Activated T-cell treated with anti-CD3 and anti-CD28 coated beads, Interleukin-2, amount 50 U/mL, for 4 hours (primary cell): ENCODE measurements at places on chromosomes 1 and 21. TPM values are rescaled to one million over a fixed set of nuclear protein-coding genes. Genes with fewer than 3 reads are reported as not detected.

OR6N1 gene
- total RNA-seq, result not detected

TNFSF18 gene
- not detected for total RNA-seq

LCE1B gene
- total RNA-seq, result not detected

RNU1-2 gene
- 1,321 TPM for total RNA-seq

OPTC gene
- total RNA-seq, result not detected

S100A12 gene
- total RNA-seq, result not detected

LCE1A gene
- total RNA-seq, result not detected

DNASE2B gene
- not detected for total RNA-seq

DLGAP3 gene
- 0.98 TPM for total RNA-seq

ATP6V0B gene
- total RNA-seq, result 209 TPM

DPH2 gene
- total RNA-seq, result 128 TPM

VAMP4 gene
- 6.4 TPM for total RNA-seq

PSMB4 gene
- total RNA-seq, result 678 TPM

SPRR2E gene
- total RNA-seq, result not detected

LRRC42 gene
- total RNA-seq, result 23.1 TPM

ADAM30 gene
- not detected for total RNA-seq

KLHDC9 gene
- total RNA-seq, result not detected

SLC9C2 gene
- not detected for total RNA-seq

PLA2G2D gene
- not detected for total RNA-seq

UMODL1 gene
- not detected for total RNA-seq

ANKRD45 gene
- not detected for total RNA-seq

GJB3 gene
- not detected for total RNA-seq

ERG gene
- total RNA-seq, result not detected

ADAMTSL4 gene
- total RNA-seq, result 0.33 TPM

ADAMTS1 gene
- 1.0 TPM for total RNA-seq

CD5L gene
- total RNA-seq, result not detected

BCAN gene
- not detected for total RNA-seq

CD1C gene
- 0.61 TPM for total RNA-seq

S100A4 gene
- total RNA-seq, result 21.7 TPM

PGLYRP4 gene
- total RNA-seq, result not detected

SIPA1L2 gene
- total RNA-seq, result 5.3 TPM

MSH4 gene
- total RNA-seq, result 0.28 TPM

SPATC1L gene
- total RNA-seq, result 17.5 TPM

FAM78B gene
- 0.46 TPM for total RNA-seq

S100A7 gene
- total RNA-seq, result not detected

TMPRSS2 gene
- 0.30 TPM for total RNA-seq

GREM2 gene
- not detected for total RNA-seq

CAPN8 gene
- not detected for total RNA-seq

PADI2 gene
- total RNA-seq, result 0.13 TPM

HNRNPR gene
- 254 TPM for total RNA-seq

LPAR3 gene
- 0.71 TPM for total RNA-seq

RGS1 gene
- total RNA-seq, result 31.7 TPM

SPRR2G gene
- not detected for total RNA-seq

AMIGO1 gene
- total RNA-seq, result 2.9 TPM
